ENCODE measurements at places on chromosomes 2 and 18.

GRCh38 chr2:222938327-222938726 is 77.5 kb downstream of the ACSL3 start:
- DNase-seq = no peak

GRCh38 chr2:24814516-24814915 is 21.3 kb downstream of the CENPO start:
- DNase-seq = no peak

- no peak for DNase-seq
Measured at GRCh38 chr2:234254783-234255521, 204.4 kb downstream of the SPP2 start.

- DNase-seq = no peak
Measured at GRCh38 chr2:239285071-239285931, 115.5 kb downstream of the HDAC4 start.

GRCh38 chr18:12841070-12841469 is 43.0 kb downstream of the PTPN2 start:
- no peak for DNase-seq

GRCh38 chr2:142285480-142285879 is 154.7 kb upstream of the LRP1B start:
- DNase-seq = no peak

DNA sequence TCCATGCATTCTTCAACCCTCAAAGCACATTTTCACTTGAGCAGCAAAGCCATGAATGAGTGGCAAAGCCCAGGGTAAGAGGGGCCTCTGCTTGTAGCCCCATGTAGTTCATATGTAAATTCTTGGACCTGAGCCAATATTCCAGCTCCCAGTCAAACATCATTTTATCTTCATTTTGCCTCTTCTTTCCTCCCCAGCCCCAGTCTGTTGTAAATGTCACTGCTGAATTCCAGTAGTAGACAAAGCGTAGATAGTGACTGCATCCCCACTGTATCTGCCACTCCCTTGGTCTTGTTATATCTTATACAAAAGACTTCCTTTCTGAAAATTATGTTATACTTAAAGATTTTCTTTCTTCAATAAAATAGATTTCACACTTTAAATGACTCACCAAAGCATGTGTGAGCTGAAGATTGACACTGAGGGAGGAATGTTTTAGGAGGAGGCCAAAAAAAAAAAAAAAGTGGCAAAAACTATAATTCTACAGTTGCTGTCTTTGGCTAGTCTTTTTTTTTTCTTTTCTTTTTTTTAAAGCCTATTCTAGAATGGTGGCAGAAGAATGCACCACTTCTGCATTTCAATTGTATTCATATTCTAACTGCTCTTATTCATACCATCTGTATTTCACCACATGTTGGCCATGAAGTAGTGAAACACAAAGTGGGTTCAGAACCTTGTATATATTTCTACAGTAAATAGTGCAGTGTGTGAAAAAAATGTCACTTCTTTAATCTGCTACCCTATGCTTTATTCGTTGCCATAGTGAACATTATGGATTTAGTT is 306.1 kb downstream of the CPS1 start:
- DNase-seq = no peak

GRCh38 chr2:68466361-68466777 is 725 bp downstream of the FBXO48 start:
- peak; percentile 65 for DNase-seq

DNA sequence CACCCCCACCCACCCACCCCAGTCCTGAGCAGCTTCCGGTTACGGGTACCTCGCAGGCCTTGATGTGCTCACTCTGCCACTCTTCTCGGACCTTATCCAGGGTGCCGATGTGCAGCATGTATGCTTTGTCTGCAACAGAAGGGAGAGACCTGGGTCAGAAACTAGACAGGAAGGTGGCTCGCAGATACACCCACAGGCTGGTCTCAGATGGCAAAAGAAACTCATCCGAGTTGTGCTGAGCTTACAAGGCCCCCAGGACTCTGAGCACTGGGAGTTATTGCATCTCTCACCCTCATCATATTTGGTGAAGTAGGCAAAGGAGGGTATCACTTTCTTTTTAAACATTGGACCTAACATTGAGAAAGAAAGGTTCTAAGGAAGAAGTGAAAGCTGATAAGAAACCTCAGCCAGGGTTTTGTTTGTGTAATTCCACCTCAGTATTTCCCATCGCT is 30.6 kb upstream of the EPG5 start:
- no peak for DNase-seq

- no peak for DNase-seq
Measured at GRCh38 chr18:3397786-3398185, 52.2 kb upstream of the TGIF1 start.

GRCh38 chr2:31297751-31298150 is 63.8 kb downstream of the EHD3 start:
- DNase-seq = peak; percentile 88

GRCh38 chr2:11875481-11875880 is 129.0 kb downstream of the LPIN1 start:
- no peak for DNase-seq

DNA sequence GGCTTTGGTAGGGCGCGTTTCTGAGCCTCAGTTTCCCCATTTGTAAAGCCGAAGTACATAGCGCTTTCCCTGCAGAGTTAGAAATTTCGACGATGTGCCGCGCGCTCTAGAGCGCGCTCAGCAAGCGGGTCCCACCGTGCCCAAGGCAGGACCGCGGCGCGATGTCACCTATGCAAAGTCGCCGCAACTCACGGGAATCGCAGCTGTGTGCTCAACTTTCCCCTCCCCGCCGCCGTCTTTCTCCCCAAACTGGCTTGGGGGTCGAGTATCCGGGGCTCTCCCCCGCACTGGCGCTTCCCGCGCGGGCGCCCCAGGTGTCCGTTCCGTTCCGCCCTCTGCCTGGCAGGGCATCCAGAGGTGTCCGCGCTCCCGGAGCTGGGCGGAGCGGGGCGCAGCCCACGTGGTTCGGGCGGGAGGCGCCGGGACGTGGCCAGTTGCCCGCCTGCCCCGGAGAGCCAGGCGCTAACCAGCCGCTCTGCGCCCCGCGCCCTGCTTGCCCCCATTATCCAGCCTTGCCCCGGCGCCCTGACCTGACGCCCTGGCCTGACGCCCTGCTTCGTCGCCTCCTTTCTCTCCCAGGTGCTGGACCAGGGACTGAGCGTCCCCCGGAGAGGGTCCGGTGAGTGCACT is at the start of gene MLPH:
Gene MLPH, plus strand, starts transcription at position 433 of the 630 bp plus-strand sequence. CDS start 6,176 bp downstream, outside the sequence.
- peak; percentile 68 for DNase-seq

DNA sequence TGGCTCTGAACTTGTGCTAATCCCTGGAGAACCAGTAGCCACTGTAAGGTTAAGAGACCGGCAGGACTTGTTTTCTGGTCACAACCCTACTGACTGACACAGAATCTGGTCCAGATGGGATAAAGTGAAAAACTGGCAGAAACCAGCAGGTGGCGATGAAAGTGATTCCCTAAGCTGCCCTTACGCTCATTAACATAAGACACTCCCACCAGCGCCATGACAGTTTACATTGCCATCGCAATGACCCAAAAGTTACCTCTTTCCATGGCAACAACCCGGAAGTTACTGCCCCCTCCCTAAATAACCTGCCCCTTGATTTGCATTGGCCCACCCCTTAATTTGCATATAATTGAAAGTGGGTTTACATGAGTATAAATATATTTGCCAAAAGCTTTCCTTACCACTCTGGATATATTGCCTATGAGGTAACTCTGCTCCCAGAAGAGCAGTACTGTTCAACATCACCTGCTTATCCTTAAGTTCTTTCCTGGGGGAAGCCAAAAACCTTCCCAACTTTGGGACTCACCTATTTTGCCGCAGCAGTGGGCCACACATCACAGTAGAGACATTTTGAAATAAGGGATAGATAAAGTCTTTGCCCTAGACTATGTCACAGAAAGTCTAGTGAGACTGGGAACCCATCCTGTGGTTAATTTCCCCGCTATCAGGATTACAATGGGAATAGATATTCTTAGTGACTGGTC is 35.8 kb upstream of the AFF3 start:
- DNase-seq = peak; percentile 51

DNA sequence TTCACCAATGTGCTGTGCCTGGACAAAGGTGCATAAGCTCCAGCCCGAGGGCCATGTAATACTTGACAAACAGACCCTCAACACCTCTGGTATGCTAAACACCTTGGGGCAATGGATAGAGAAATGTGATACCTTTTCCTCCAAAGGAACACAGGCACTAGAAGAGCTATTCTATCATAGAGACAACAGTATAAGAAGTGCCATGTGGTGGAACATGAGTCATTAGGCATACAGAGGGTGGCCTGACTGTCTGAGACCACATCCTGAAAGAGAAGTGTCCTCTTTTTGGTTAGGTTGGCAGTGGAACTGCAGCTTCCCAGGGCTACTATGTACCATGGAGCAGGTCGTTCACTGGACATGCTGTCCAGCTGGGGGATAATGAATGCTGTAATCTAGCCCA is 153.9 kb downstream of the INSIG2 start:
- peak; percentile 21 for DNase-seq

DNA sequence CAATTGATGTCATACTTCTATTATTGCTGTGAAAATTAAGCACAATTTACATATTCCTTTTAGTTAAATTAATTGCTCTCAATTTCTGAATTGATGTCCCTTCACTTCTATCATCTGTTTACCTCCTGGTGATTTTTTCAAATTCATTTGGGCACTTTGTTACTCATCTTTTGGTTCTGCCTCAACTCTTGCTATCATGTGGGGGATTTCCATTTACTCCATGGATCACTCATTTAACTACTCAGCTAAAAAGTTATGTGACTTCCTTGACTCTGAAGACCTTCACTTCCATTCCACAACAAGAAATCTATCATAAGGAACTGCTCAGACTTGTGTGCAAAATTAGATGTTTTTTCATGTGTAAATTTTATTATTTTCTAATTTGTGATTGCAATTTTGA is 126.2 kb downstream of the EHBP1 start:
- no peak for DNase-seq

DNA sequence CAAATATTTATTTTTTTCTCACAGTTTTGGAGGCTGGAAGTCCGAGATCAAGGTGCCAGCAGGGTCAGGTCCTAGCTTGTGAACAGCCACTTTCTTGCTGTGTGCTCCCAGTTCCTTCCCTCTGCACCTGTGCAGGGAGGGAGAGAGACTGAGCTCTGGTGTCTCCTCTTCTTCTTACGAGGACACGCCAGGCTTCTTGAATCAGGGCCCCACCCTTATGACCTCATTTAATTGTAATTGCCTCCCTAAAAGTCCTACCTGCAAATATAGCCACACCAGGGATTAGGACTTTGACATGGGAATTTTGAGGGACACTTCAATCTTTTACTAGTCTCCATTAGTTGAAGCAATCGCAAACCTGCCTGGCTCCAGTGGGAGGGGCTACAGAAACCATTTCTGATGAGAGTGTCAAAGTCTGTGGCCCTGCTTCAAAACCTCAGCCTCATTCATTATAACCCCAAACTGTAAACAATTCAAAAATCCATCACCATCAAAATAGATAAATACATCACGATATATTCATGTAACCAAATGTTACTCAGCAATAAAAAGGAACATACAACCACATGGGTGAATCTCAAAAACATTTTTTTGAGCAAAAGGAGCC is 18.2 kb upstream of the SEH1L start:
- DNase-seq = no peak

DNA sequence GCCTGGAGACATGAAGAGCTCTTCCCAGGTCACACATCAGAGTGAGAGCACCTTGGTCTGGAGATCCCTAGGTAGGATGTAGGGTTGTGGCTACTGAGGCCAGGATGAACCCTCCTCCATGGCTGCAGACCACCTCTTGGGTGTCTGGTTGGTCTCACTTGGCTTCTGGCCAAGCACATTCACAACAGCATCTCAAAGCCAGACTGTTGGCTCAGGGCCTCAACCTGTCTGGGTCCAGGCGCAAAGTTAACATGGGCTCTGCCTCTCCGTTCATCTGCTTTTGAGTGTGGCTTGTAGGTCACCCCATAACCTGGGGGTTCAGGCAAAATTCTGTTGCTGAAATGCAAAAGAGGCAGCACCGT is 40.1 kb downstream of the RHOB start:
- no peak for DNase-seq
